ENCODE measurements at places on chromosomes 5 and 9.
A peak's percentile ranks its signal among the peaks of the same experiment; 100 is the strongest.

DNA sequence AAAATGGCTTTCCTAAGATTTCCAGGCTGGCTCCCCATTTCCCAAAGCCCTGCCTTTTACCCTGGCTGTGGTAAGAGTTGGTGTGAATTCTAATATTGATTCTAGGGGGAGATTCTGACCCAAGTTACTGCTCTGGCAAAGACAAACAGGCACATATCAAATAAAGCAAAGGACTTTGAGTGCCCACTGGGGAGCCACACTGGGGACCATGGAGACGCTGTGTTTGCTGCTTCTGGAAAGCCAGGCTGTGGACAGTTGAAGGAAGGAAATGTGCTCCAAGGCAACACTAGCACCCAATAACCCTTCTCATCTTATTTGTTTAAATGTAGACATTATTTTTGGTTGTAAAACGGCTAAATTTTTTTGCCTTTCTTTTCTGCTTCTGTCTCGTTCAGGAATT, 78.7 kb downstream of the SNCAIP start:
- DNase-seq: no peak

GRCh38 chr5:55481293-55481855, 53.4 kb downstream of the PLPP1 start:
- DNase-seq: no peak

DNA sequence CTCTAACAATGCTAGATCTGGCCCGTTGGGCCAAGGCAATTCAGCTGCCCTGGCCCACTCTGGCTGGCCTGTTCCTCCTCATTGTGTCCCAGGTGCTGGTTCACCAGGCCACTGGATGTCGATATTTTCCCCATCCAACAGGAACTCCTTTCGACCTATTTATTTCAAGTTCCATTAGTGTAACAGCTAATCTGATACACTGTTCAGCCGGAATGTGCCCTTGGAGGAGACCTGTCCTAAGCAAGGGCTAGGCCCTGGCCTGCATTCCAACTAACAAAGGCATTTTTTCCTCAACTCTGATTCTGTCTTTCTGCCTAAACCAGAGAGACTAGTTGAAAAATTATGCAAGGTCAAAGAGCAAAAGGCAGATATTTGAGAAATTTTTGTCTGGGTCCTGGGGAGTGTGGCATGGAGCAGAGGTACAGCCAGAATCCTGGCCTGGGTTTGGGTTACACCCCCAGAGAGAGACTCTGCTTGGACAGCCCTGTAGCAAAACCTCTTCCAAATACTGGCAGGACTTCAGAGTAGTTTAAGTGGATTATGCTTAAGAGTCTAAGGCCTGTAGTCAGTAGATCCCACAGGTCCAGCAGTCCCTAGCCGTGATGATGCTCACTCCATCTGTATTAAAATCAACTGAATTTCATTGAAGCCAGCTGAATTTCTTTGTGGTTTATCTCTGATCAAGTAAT, 36.1 kb downstream of the MARCHF11 start:
- no peak for DNase-seq

DNA sequence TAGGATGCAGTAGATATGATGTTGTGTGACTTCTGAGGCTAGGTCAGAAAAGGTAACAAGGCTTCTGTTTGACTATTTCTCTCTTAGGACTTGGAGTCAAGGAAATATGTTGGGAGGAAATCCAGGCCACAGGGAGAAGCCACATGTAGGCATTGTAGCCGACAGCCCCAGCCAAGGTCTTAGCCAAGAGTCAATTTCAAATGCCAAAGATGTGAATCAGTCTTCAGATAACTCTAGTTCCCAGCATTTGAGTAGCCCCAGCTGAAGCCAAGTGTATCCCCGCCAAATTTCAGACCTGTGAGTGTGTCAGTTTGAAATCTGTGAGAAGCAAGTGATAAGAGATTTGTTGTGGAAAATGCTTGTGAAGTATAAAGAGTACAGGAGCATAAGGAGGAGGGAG, 38.1 kb upstream of the ISL1 start:
- no peak for DNase-seq

GRCh38 chr5:179258922-179259730, 86.1 kb downstream of the ADAMTS2 start:
- no peak for DNase-seq

DNA sequence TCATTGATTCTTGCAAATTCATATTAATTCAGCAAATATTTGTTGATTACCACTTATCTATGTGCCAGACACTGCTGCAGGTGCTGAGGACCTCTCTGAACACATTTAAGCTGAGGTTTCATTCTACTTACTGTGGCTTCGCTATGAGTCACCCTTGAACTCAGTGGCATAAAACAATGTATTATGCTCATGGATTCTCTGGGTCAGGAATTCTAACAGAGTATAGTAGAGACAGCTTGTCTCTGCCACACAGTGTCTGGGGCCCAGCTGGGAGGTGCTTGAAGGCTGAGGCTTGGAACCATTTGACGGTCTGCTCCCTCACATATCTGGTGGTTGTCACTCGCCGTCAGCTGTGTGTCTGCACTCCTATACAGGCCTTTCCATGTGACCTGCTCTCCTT, 124.3 kb upstream of the NR3C1 start:
- no peak for DNase-seq

GRCh38 chr5:115126303-115126702, 43.4 kb downstream of the TRIM36 start:
- no peak for DNase-seq

DNA sequence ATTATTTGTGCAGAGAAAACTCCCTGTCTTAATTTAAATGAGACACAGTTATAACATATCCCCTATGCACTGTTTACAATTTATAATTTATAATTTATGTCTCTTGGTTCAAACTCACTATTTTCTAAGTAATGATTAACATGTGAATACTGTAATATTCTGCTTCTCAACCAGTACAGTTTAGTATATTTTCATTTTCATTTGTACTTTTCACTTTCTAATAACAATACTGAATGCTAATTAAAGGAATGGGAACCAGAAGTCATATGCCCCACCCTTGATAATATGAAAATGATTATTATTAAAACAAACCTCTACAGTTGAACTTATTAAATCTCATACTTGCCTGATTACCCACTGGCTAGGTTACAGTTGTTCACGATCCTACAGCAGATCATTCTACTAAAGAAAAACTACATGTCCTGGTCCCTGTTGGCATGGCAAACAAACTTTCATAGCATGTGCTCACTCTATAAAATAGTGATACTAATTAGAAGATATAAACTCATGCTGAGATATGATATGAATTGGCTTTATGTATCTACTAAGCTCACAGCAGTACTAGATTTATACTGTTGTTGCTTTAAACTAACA, 66.4 kb downstream of the POU5F2 start:
- DNase-seq: no peak

DNA sequence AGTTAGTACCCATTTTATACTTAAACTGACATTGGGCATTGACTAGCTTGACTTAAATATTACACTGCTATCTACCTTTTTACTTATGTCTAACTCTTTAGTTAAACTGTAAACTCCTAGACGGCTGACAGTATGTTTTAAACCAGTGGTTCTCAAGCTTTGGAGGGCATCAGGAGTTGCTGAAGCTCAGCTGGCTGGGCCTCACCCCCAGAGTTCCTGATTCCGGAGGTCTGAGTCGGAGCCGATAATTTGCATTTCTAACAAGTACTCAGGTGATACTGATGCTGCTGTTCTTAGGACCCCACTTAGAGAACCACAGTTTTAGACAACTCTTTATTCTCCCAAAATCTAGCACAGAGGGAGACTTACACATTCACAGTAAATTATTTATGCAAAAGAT, 63.3 kb upstream of the PCA3 start:
- no peak for DNase-seq

- DNase-seq: no peak
These were observed 47.4 kb upstream of the SHC3 start for GRCh38 chr9:89225991-89226471.

- no peak for DNase-seq
These were observed 293.5 kb downstream of the HINT1 start for GRCh38 chr5:130871346-130872086.

DNA sequence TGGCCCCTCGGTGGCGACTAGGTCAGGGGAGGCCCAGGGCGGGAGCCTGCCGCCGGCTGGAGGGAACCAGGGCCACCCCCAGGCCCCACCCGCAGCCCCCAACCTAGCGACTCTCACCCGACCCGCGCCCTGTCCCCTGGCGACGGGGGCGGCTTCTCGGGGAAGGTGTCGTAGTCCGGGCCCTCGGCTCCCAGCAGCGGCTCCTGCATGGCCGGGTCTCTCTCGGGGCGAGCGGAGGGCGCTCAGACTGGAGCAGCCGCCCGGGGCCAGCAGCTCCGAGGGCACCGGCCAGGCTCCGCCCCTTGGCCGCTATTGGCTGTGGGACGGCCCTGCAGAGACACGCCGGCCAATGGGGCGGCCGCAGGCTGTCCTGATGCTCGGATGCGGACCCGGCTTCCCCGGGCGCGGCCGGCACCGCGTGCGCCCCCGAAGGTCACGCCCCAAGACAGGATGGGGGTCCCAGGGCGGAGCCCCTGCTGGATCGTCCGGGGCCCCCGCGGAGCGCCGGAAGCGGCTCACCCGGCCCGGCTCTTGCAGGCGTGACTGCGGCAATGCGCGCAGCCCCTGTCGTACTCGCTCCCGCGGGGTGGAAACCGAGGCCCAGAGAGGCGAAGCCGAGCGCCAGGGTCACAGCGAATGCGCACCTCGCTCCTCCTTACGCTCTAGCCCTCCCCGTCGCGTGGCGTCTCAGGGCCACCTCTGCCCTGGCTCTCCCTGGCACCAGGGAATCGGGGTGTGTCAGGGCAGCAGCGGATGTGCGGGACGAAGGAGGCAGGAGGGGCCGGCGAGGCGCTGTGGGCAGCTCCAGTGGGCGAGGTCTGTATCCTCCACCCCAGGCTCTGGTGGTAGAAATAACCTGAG, at the start of gene SLC2A6:
Gene SLC2A6, minus strand, starts transcription at position 249 of the 861 bp plus-strand sequence. Its CDS starts 40 bp downstream, at position 209.
- DNase-seq: peak; percentile 65

DNA sequence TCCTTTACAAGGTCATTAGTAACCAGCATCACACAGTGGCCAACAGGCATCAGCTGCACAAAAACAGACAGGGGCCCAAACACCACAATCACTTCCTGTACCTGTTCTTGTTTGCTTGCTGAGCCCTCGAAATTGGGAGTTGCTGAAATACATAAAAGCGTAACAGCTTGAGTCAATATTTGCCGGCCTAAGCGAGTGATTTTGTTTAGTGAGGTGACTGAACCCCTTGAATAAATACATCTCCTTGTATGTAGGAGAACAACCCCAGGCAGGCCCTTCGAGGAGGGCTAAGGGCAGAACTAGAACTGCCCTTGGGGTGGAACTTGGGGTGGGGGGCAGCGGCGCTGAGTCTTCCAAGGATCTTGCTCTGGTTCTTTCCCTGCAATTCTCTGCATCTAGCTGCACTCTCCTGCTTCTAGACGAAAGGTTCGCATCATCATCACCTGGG, 502.5 kb downstream of the RASEF start:
- DNase-seq: no peak

- DNase-seq: peak; percentile 49
These were observed 65.3 kb downstream of the RXRA start for GRCh38 chr9:134391319-134392231.

DNA sequence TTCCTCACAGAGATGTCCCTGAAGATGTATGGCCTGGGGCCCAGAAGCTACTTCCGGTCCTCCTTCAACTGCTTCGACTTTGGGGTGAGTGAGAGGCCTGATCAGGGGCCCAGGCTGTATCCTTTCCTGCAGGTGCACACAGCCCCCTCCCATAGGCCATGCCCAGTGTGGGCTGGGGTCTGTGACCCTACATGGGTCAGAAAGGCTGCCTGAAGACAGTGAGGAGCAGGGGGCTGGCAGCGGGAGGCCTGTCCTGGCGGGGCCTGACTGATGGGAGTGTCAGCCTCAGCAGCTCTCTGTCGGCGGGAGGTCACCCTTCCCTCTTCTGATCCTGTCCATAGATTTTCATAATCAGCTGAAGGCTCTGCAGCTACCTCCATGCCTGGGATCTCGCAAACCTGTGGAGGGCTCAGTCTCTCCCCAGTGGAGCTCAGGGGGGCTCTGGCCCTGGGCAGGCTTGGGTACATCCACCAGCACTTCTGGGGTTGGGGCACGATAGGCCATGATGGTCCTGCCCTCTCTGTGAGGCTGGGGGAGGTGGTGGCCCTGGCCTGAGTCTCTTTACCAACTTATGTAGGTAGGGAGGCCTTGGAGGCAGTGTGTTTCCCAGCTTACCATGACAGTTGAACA, 98.5 kb downstream of the CACNA1B start:
- no peak for DNase-seq

DNA sequence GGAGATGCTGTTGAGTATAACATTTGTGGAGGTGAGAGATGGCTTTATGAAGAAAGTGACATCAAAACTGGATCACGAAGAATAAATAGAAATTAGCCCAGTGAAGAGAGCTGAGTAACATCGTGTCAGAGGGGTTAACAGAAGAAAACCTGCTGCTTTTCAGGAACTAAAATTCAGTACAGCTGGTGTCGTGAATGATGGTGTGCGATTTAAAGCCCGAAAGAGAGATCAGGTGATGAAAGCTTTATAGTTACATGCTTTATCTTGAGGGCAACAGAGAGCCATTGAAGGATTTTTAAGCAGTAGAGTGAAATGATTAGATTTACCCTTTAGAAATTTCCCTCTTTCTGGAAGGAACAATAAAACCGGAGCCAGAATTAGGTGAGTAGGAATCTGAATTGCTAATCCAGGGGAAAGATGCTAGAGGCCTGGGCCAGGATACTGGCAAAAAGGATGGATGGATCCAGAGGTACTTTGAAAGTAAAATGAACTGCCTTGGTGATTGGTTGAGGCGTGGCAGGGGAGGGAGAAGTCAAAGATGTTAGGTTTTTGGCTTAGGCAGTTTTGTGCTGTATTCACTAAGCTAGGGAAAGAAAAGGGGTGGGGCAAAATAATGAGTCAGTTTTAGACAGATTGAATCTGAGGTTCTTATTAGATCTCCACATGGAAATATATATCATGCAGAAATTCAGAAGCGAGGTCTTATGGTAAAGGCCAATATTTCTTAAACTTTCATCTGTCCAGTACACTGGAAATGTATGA, 3.4 kb downstream of the LRRC70 start:
- no peak for DNase-seq

DNA sequence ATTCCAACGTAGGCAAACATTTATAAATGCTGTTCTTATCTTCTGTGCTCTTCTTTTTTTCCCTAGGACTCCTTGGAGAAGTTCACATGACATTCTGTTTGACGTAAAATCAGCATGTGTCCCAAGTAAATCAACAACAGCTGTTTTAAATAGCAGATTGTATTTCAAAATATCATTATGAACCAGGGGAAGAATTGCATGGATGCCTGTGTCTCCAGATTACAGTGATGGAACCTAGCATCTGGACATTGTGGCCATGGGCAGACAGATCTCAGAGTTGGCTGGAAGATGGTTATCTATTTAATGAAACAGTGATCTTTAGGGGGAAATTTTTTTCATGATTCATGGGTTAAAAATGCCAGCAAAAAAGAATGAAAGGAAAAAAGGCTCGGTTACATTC, 222.0 kb downstream of the MAN2A1 start:
- DNase-seq: no peak

All from activated CD4-positive, CD25-positive, alpha-beta regulatory T cell (primary cell).